T-cell (primary cell): ENCODE measurements at places on chromosomes 3 and 15. TPM values are rescaled to one million over a fixed set of nuclear protein-coding genes. Genes with fewer than 3 reads are reported as not detected.

The LSMEM2 gene
- not detected for total RNA-seq

The TGM5 gene
- not detected for total RNA-seq

The ECE2 gene
- not detected for total RNA-seq

The SUCNR1 gene
- not detected for total RNA-seq

The FBXO40 gene
- total RNA-seq: not detected

The GSK3B gene
- total RNA-seq: 42.4 TPM

The CCDC80 gene
- total RNA-seq: 0.66 TPM

The ACAP2 gene
- 72.5 TPM for total RNA-seq

The PTH1R gene
- total RNA-seq: not detected

The CCDC39 gene
- total RNA-seq: not detected

The AGBL1 gene
- total RNA-seq: not detected

The PLIN1 gene
- total RNA-seq: 0.76 TPM

The FRG2C gene
- not detected for total RNA-seq

The PATL2 gene
- 48.5 TPM for total RNA-seq

The SNX22 gene
- total RNA-seq: 0.58 TPM

The PPP1R14D gene
- not detected for total RNA-seq

The CLSTN2 gene
- total RNA-seq: 0.12 TPM

The HOMER2 gene
- 7.3 TPM for total RNA-seq

The TAGLN3 gene
- total RNA-seq: not detected

The GHSR gene
- total RNA-seq: not detected

The GOLGA6A gene
- total RNA-seq: 0.37 TPM

The ADPRH gene
- total RNA-seq: 1.7 TPM

The MYZAP gene
- 1.2 TPM for total RNA-seq

The EXD1 gene
- not detected for total RNA-seq

The DUOXA2 gene
- total RNA-seq: not detected

The TXNRD3 gene
- total RNA-seq: 4.2 TPM

The SLC30A4 gene
- 4.2 TPM for total RNA-seq

The EPM2AIP1 gene
- total RNA-seq: 29.8 TPM

The MINDY2 gene
- 17.9 TPM for total RNA-seq

The ULK3 gene
- total RNA-seq: 112 TPM

The GOLGA8J gene
- total RNA-seq: not detected

The GP9 gene
- total RNA-seq: not detected

The U2SURP gene
- total RNA-seq: 122 TPM

The UBR1 gene
- 35.0 TPM for total RNA-seq

The ROPN1 gene
- total RNA-seq: not detected

The TIMP4 gene
- not detected for total RNA-seq

The A4GNT gene
- not detected for total RNA-seq

The CADM2 gene
- total RNA-seq: 0.25 TPM

The CHRNA7 gene
- 0.79 TPM for total RNA-seq
